Thoracic aorta (tissue), 2 donors: ENCODE measurements at places on chromosomes 4 and X.

DNA sequence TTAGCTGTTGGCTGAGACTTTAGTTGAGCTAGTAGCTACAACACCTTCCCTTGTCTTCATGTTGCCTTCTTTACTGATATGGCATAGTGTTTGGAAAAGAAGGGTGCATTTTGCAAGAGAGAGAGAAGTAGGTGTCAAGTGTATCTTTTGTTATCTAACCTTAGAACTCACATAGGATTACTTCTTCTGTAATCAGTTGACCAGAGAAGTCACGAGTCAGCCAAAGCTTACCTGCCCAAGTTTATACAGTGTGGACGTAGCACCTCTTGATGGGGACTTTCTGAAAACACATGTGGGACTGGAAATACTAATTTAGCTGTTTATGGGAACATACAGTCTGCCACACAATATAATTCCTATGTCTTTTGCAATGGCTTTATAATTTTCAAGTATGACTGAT lies 56.0 kb downstream of the UGT8 start:
- DNase-seq, result no peak

DNA sequence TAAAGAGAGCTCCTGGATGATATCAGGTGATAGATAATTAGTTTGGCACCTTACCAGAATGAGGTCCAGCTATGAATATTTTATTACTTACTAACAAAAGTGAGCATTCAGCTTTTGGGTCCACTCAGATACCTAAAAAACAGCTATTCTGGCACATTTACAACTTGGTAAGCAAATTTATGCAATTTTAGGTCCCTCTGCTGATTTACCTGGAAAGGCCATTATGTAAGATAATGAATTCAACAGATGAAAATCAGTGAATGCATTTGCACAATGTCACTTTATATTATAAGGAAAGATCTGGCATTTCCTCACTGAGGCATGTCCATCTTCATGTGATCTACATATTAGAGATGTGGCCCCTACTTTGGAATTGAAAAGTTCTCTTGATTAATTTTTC lies 517.0 kb downstream of the SPRY1 start:
- DNase-seq, result no peak

DNA sequence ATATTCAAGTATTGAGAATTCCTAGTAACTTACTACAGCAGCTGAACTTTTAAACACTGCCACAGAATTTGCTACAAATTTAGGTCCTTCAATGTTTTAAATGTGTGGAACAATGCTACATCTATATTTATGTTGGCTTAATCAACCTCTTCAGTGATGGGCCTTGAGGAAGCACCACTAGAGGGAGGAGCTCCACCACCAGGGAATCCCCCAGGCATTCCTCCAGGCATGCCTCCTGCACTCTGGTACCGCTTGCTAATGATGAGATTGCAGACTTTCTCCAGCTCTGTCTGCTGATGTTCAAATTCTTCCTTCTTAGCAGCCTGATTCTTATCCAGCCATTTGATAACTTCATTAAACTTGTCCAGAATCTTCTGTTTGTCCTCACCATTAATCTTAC lies 190.8 kb downstream of the HTR2C start:
- no peak for DNase-seq

- no peak for DNase-seq
Measured at GRCh38 chr4:76831711-76832373, 66.1 kb downstream of the SOWAHB start.

- DNase-seq, result no peak
Measured at GRCh38 chrX:12973561-12974304, 1.2 kb upstream of the TMSB4X start.

DNA sequence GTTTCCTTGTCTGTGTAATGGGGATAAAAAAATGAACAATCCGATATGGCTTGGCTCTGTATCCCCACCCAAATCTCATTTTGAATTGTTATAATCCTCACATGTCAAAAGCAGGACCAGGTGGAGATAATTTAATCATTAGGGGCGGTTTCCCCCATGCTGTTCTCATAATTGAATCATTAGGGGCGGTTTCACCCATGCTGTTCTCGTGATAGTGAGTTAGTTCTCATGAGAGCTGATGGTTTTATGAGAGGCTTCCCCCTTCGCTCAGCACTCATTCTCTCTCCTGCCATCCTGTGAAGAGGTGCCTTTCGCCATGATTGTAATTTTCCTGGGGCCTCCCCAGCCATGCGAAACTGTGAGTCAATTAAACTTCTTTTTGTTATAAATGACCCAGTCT lies 633.5 kb downstream of the RAPGEF2 start:
- no peak for DNase-seq

DNA sequence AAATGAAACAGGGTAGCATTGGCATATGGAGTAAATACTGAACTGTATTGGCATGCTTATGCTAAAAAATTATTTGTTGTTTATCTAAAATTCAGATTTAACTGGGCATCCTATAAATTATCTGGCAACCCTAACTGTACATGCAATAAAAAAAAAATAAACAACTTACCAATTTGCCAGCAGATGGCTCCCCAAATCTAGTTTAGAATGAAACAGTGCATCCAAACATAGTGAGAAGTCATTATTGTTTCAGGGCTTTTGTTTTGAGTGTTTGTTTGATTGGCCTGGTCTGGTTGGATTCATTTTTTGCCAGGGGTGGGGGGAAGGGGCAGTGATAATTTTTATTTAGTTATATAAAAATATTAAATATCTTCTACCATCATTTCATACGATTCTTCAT lies 12.8 kb upstream of the NSUN7 start:
- DNase-seq, result no peak
